ENCODE measurements at places on chromosomes 2 and 18.

DNA sequence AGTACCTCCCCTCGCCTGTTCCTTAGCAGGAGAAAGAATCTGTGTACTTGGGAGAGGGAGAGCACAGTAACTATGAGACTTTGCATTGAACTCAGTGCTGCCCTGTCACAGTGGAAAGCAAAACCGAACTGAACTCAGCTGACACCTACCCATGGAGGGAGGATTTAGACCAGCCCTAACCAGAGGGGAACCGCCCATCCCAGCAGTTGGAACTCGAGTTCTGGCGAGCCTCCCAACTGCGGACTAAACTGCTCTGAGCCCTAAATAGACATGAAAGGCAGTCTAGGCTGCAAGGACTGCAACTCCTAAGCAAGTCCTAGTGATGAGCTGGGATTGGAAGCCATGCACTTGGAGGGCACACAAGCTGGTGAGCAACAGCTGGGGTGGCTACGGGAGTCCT is 110.4 kb downstream of the GRB14 start:
- no peak for DNase-seq

- no peak for DNase-seq
Measured at GRCh38 chr2:122001441-122001874, 246.0 kb downstream of the TSN start.

- DNase-seq, result no peak
Measured at GRCh38 chr2:238233625-238234024, 6.2 kb downstream of the HES6 start.

DNA sequence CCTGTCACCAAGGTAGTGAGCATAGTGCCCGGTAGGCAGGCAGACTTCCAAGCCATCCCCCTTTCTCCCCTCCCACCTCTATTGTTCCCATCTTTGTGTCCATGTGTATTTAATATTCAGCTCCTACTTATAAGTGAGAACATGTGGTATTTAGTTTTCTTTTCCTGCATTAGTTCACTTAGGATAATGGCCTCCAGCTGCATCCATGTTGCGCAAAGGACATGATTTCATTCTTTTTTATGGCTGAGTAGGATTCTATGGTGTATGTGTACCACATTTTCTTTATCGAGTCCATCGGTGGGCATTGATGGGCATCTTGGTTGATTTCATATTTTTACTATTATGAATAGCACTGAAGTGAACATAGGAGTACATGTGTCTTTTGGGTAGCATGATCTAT is 35.3 kb downstream of the MMADHC start:
- no peak for DNase-seq

GRCh38 chr18:35042389-35043071 is 1.3 kb downstream of the MAPRE2 start:
- peak; percentile 72 for DNase-seq

DNA sequence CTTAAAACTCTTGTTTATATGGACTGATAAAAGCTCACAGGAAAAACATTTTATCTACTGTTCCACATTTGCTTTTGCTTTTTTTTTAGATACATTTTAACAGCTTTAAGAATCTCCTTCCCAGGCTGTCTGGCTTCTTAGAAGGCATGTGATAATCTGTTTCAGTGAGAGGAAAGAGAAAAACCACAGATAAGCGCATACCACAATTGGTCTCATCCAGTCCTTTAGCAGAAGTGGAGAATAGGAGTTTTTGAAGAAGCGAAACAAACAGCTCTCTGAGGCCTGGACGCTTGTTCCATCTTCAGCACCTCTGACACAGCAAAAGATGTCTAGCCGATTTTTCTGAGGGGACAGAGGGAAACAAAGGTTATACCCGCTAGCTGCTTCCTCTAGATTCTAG is 37.6 kb downstream of the RMC1 start:
- DNase-seq, result peak; percentile 30

DNA sequence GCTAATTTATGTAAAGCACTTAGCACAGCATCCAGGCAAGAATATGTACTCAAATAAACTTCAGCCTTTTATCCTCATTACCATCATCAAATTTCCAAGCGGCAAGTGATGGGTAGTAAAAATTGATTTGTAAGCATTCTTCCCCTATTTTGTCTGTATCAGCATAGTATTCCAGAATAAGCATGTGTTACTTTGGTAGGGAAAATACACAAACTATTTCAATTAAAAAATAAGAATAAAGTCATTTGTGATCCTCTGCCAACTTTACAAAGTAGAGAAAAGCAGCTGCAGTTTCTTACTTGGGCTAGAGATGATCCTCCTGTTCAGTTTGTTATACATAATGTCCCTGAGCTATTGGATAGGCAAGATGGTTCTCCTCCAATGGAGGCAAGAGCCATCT is 493.2 kb downstream of the ZEB2 start:
- DNase-seq, result no peak

DNA sequence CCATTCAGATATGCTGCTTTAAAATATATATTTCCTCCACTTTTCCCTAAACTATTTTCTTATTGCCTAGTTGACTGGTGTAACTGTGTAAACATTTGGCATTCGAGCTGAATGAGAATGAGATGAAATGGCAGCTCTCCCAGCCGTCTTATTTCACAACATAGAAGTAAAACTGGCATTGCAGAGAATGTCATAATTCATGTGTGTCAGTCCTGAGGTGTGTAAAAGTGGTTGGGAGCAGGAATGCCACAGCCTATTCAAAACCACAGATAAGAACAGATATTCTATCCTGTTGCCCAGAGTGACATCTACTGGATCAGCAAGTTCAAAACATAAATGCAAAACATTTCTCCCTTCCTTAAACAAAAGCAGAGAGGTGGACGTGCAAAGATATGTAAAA is 565.5 kb upstream of the CHAC2 start:
- DNase-seq, result no peak

DNA sequence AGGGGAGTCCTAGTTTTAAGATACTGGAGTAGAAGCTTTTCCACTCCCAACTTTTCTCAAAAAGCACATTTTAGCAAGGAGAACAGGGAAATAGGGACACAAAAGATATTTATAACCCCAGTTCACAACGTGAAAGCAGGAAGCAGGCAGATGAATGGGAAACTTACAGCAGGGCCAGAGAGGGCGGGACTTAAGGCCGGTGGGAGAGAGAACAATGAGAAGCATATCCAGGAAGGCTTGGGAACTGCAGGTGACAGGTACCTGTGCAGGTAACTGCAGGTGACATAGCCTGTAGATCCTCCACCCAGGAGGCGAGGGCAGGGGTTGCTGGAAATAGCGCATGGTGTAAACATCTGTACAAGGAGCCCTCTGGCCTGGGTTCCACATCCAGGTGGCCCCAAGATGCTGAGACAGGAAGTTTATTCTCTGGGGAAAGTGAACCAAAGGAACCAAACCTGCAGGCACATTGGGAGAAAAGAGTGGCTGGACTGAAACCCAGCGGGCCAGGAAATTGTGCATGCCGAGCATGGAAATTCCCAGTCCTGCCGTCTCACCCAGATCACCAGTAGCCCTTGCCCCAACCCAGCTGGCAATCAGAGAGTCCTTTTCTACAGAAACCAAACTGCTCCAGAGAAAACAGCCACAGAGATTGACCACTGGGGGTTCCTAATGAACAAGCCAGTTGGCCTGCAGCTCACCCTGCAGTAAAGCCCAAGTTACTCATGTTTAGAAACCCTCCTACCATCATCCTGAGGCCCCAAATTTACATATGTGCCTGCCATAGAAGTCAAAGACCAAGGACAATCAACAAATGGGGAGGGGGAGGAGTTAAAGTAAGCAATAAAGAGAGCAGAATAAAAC is 24.3 kb upstream of the COL6A3 start:
- no peak for DNase-seq

DNA sequence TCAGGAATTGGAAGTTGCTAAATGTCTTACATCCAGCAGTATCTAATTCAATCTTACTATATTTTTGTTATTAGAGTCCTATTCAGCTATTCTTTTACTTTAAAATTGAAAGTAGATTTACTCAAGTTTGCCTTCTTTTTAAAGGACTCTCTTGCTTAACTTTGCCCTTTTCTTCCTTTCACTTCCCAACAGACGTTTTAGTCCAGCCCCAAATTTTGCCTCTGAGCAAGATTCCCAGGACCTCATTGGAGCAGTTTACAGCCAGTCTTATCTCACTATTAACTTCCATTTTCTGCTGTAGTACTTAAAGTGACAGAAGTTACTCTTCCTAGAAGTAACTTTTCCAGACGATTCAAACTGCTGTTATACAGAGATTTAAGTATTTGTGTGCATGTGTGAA is 1.7 kb upstream of the PRKD3 start:
- no peak for DNase-seq

- no peak for DNase-seq
Measured at GRCh38 chr18:55513161-55513560, 74.8 kb downstream of the TCF4 start.

- DNase-seq, result no peak
Measured at GRCh38 chr2:208010506-208010905, 14.8 kb downstream of the PLEKHM3 start.

DNA sequence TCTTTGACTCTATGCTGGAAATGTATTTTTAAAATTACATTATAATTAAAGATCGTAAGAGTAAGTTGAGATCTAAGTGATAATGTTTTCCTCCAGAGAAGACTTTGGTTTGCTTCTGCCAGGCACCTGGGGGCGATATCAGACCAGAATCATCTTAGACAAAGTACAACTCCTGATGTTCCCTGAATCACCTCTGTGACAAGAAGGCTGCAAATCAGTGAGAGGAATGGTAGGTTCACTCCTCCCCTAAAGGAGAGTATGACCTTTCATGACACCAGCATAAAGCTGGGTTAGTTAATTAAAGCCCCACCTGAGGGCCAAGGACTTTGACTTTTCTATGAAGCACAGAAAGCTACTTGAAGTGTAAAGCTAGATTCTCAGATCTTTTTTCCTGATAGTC is 114.4 kb upstream of the DTNA start:
- no peak for DNase-seq

DNA sequence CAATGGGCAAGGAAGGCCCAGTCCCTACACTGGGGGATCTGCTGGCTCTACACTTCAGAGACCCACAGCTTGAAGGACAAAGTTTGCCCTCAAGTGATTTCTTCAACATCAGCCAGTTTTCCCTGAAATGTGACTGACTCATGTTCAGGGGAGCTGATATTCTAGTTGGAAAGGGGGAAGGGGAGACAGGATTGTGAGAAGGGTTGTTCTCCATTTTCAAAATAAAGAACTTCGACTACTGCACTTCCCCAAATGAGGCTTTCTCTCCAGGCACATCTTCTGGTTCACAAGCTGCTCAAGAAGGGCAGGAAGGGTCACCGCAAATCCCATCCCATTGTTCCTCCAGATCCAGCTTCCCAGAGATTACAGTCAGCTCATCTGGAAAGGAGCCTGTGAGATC is 117.6 kb downstream of the BCL2L11 start:
- no peak for DNase-seq

DNA sequence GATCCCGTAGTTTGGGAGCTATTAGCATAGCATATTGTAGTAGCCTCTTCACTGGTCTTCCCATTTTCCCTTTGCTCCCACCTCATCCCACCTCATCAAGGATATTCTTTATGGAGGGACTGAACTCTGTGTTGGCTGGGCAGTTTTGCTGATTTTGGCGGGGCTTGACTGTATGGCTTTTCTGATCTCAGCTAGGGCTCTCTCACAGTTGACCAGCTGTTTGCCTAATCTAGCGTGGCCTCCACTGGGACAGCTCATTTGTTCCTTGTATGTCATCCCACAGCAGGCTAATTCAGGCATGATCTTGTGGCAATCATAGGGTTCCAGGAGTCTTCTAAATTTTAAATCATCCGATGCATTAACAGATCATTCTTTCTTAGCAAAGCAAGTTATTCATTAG is 30.2 kb upstream of the MTX2 start:
- DNase-seq, result no peak

- DNase-seq, result peak; percentile 34
Measured at GRCh38 chr2:219495531-219496122, 3.1 kb upstream of the GMPPA start.

Measured in immature natural killer cell (primary cell).